ENCODE measurements at places on chromosomes 11 and 22.

DNA sequence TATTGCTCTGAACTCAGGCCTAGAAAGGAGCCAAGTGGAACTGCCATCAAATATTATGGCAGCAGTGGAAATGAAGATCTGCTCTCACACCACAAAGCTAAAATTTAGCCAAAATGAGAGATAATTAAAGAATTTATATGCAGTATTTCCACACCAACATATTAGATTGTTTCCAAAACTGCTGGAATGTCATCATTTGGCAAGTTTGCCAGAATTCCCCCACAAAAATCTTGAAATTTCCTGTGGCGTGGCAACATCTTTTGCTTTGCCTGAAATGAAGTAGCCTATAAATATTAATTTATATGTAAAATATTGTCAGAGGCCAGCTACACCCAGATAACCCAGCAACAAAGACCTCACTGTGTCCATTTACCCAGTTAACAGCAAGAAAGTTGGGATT, 13.8 kb downstream of the C11orf71 start:
- no peak for DNase-seq

GRCh38 chr11:119284344-119285157, 32.4 kb downstream of the MCAM start:
- no peak for DNase-seq

DNA sequence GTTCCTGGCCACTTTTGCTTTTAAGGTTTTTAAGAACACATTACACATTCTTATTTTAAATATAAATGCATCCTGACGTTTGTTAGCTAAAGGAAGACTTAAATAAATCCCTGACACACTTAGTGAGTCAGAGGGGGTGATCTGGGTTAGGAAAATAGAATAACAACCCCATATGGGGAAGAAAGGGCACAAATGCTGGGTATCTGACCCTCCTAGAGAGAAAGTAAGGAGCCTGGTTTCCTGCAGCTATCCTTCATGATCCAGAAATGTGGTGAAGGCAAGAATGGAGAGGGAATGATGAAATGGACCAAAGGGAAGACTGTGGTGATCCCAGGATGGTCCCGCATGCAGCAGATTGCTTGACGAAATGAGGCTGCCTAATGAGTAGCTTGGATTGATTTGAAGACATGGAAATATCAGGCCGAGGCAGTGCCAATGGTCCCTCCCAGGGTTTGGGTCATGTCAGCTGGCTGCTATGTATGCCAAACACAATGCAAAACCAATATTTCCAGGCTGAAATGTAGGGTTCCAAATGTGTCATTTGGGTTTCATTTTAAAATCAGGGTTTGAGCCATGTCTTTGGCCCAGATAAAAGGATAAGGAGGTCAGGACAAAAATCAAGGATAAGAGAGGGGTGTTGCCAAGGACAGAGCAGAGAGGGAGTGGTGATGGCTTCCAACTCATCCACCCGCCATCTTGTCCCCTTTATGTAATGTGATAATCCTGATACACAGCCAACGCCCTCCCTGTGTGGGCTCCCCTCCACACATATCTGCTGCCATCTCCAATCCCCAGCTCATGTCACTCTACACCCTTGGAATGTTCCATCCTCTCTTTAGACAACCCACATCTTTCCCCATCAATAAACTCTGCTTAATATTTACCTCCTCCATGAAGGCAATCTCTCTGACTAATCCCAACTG, 135.1 kb upstream of the PITPNB start:
- DNase-seq = no peak

GRCh38 chr11:114359342-114359741, 41.0 kb downstream of the C11orf71 start:
- DNase-seq = no peak

- DNase-seq = no peak
These were observed 113.1 kb upstream of the TTC12 start for GRCh38 chr11:113201054-113201818.

DNA sequence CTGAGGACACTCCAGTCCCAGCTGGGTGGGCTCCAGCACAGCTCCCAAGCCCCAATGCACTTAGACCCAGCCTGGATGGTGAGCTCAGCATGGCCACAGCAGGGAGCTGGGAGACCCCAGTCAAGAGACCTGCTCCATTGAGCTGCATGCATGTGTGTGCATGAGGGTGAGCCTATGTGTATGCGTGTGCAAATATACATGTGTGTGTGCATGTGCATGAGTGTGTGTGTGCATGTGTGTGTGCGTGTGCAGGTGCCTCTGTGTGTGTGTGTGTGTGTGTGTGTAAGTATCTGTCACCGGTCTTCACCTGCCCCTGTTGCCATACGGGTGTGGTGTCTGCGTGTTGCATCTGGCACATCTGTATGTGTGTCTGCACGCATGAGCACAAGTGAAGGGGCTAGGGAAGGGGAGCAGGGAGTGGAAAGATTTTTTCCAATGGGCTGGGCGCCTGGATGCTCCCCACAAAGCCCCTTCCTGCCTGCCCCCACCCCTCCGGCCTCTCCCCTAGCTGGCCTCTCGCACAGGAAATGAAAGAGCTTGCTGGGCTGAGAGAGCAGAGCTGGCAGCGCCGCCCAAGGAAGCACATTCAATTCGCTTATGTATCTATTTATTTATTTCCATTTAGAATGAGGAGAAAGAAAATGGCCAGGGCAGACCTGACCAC, 4.1 kb downstream of the TSPAN32 start:
- DNase-seq = no peak

- DNase-seq = no peak
These were observed 28.9 kb downstream of the PLEKHA7 start for GRCh38 chr11:16985297-16985696.

Measured in activated CD4-positive, alpha-beta T cell treated with anti-CD3 and anti-CD28 coated beads, Interleukin-2, amount 50 U/mL, for 4 hours (primary cell).